Activated CD4-positive, alpha-beta memory T cell treated with anti-CD3 and anti-CD28 coated beads for 36 hours (primary cell): ENCODE measurements at places on chromosomes 13 and 19. TPM values are rescaled to one million over a fixed set of nuclear protein-coding genes. Genes with fewer than 3 reads are reported as not detected.

The FFAR1 gene
- total RNA-seq, result 0.12 TPM

The CNFN gene
- not detected for total RNA-seq

DNA sequence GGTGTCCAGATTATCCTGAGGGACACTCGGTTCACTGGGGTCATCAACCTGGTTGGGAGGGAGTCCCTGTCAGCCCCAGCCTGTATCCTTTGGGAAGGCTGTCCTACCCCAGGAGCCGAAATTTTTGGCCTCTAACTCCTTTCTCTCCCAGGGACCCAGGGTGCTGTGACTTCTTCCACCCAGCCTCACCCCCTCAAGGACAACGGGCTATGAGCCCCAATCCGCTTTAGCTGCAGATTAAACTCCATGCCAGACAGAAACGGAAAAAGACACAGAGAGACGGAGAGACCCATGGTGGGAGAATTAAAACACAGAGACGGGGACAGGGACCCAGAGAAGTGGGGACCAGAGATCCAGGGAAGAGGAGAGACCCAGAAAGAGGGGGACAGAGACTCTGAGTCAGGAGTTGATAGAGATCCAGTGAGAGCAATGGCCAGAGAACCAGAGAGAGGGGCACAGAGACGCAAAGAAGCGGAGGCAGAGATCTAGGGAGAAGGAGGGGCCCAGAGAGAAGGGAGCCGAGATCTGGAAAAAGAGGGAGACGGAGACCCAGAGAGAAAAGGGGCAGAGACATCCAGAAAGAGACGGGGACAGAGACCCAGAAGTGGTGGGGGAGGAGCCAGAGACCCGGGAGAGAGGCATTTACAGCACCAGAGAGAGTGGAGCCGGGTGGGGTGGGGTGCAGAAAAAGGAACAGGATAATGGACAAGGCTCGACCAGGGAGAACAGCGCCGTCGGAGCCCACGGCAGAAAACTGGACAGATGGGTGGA is 703 bp downstream of the SLC17A7 start:
- H3K27ac ChIP-seq, result no peak overlapping the region
- no peaks in the 10 kb centered on the region for H3K36me3 ChIP-seq
- DNase-seq, result no peak
- H3K4me3 ChIP-seq, result no peak overlapping the region
- peaks cover 34% of the 10 kb centered on the region for H3K4me1 ChIP-seq
- peaks cover 64% of the 10 kb centered on the region for H3K27me3 ChIP-seq

The GRK1 gene
- total RNA-seq, result not detected

- H3K36me3 ChIP-seq, result no peaks in the 10 kb centered on the region
- H3K4me1 ChIP-seq, result peaks cover 6% of the 10 kb centered on the region
- H3K27me3 ChIP-seq, result peaks cover 11% of the 10 kb centered on the region
- no peak overlapping the region for H3K27ac ChIP-seq
- peak; percentile 23 for DNase-seq
Observed at GRCh38 chr13:45109102-45109720, 11.1 kb upstream of the GTF2F2 start.
